ENCODE measurements at places on chromosomes 6 and 20.

DNA sequence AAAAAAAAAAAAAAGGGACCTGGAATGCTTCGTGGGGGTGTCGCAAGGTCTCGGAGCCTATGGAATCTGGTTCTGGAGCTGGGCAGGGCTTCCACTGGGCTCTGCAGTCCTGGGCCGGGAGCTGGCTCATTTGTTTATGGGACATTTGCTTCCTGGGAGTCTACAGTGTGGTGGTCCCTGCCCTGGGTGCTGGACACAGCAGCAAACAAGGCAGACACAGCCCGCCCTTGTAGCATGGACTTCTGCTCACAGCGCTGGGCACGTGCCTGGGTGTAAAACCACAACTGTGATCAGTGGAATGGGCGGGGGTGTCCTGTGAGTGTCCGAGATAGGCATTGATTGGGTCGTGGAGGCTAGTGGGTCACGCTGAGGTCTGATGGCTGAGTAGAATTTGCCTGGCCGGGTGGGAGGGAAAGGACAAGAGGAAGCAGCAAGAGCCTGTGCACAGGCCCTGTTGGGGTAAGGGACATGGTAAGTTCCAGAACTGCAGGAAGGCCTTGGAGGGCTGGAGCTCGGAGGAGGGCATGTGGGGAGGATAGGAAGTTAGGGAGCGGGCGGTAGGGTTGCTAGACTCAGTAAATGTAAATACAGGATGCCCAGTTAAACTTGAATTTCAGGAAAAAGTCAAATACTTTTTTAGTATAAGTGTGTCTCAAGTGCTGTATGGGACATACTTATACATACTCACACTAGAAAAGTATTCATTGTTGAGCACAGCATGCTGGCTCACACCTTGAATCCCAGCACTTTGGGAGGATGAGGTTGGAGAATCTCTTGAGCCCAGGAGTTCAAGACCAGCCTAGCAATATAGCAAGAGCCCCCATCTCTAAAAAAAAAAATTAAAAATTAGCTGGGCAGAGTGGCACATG lies 61.3 kb upstream of the PMEPA1 start:
- no peak for DNase-seq

- no peak for DNase-seq
Observed at GRCh38 chr6:167832497-167833395, 6.0 kb downstream of the AFDN start.

- DNase-seq, result no peak
Observed at GRCh38 chr6:166075925-166076324, 91.7 kb downstream of the TBXT start.

- DNase-seq, result no peak
Observed at GRCh38 chr20:60365064-60365666, 406.9 kb downstream of the CDH26 start.

GRCh38 chr6:40817369-40817768 lies 221.7 kb downstream of the UNC5CL start:
- DNase-seq, result no peak

GRCh38 chr6:154606457-154606856 lies 96.0 kb upstream of the CNKSR3 start:
- DNase-seq, result no peak

DNA sequence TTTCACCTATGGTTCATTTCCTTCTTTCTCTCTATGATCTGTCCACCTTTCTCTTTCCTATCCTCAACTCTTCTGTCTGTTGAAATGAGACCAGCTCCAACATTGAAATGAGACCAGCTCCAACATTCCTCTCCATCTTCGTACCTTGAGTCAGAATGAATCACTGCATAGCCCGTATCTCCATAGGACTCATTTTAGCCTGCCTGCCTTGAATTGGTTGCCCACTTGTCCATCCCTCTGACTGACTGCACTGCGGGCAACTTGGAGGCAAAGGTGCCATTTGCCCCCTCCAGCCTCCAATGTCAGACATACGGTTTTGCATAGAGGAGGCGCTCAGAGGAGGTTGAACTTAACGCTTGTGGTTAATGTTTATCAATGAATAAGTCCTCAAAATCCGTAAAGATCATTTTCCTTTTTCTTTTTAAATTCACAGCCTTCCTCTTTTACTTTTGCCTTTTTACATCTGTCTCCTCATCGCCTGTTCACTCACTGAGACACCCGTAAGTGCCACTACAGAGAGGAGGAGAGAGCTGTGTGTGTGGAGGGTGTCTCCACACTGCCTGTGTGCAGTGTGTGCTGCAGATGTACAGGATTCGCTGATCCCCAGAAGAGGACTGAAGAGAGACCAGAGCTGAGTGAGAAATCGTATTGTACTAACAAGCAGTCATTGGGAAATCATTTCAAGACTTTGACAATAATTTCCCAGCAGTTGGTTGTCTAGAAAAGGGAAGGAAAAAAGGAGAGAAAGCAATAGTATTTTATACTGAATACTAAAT lies 579.6 kb upstream of the MAP3K7 start:
- DNase-seq, result no peak

- no peak for DNase-seq
Observed at GRCh38 chr6:54404791-54405190, 96.5 kb downstream of the TINAG start.

- DNase-seq, result no peak
Observed at GRCh38 chr20:8601542-8601912, 467.4 kb upstream of the PLCB4 start.

GRCh38 chr6:127131275-127131674 lies 12.8 kb downstream of the RSPO3 start:
- no peak for DNase-seq

DNA sequence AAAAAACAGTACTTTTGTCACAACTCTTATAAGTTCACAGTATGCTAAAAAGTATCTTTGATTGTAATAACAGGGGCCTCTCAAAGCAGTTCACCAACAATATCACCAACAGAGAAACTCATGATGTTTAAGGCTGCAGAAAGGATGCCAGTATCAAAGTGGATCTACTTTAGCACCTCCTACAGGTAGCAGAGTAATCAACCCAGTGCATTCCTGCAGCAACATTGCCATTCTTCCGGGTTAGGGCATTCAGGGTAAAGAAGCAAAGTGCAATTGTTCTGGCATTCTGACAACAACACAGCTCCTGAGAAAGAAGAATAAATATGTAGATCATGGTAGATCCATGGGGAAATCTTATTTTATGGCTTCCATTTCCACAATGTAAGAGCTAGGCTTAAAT lies 7.6 kb upstream of the SLC17A4 start:
- DNase-seq, result no peak

- DNase-seq, result peak; percentile 65
Observed at GRCh38 chr6:17865798-17866725, 121.4 kb downstream of the KIF13A start.

DNA sequence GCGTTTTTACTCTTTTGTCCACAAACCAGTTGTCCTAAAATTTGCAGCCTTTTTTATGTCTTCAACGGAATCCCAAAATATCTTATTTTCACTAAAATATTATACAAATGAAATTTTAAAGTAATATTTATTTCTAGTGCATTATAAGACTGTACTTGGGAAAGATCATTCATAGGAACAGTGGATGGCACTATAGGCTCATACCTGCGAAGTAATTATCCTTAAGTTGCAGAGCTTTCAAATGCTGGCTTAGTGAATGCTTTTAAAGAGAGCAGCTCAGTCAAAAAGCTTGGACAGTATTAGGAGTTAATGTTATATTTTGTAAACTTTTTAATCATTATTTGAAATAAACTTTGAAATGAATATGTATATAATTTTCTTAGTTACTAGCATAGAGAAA lies 254.9 kb downstream of the CDKAL1 start:
- DNase-seq, result peak; percentile 34

- DNase-seq, result no peak
Observed at GRCh38 chr6:137975188-137975940, 108.3 kb downstream of the TNFAIP3 start.

DNA sequence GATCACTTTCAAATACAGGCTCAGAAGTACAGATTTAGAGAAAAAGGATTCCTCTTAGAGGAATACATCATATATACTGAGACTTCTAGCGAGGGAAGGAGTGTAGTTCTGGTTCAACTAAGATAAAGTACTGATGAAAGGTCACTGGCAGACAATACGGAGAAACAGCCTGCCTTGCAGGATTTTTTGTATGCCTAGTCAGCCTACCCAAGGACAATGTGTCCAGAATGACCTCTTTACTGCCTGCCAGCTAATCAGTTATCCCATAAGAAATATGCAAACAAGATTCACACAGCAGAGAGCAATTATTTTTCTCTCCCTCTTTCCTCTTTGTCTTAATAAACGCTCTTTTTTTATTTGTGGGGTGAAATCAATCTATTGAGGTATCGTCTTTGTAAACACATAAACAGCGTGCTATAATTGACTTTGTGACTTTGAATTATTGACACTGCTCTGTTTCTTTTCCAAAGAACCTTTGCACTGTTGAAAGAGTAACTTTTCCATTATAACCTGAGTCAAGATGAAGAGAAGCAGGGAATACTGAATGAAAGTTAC lies 1.4 kb upstream of the TSPYL4 start:
- DNase-seq, result no peak

- no peak for DNase-seq
Observed at GRCh38 chr20:45857882-45858216, 435 bp downstream of the ZSWIM3 start.

GRCh38 chr6:40359808-40360207 lies 227.4 kb downstream of the LRFN2 start:
- DNase-seq, result no peak

GRCh38 chr20:25206063-25206403 lies 10.5 kb downstream of the ENTPD6 start:
- DNase-seq, result no peak
